Central memory CD4-positive, alpha-beta T cell (primary cell): ENCODE measurements at places on chromosomes 1 and 21.

GRCh38 chr1:9882296-9882944 lies 27.6 kb downstream of the CTNNBIP1 start:
- DNase-seq, result no peak

GRCh38 chr1:109527846-109528695 lies 11.6 kb upstream of the GPR61 start:
- DNase-seq, result no peak

GRCh38 chr1:211127166-211127565 lies 6.8 kb downstream of the KCNH1 start:
- DNase-seq, result no peak

DNA sequence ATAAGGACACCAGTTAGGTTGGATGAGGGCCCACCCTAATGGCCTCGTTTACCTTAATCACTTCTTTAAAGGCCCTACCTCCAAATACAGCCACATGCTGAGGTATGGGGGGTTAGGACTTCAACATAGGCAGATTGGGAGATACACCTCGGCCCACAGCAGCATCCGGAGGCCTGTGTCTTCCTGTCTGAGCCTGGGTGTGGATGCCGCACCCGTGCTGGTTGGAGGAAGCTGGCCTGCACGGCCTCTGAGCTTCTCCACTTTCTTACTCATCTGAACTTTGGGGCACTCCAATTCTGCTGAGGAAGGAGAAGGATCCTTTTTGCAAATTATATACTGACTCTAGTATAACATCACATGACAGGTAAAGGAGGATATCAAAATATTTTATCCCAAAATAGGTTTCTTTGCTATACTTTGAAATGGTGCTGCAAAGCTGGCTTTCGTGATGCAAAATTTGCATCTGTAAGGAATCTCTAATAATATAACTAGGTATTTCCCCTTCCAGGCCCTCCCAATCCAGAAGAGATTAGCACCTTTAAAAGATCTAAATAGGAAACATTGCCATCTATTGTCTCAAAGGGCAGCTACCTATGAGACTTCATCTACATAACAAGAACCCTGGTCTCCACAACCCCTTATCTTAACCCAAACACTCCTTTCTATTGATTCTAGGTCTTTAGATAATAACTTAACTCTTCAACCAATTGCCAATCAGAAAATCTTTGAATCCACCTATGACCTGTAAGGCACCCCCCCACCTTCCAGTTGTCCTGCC lies 247.6 kb downstream of the KCNJ6 start:
- DNase-seq, result no peak

DNA sequence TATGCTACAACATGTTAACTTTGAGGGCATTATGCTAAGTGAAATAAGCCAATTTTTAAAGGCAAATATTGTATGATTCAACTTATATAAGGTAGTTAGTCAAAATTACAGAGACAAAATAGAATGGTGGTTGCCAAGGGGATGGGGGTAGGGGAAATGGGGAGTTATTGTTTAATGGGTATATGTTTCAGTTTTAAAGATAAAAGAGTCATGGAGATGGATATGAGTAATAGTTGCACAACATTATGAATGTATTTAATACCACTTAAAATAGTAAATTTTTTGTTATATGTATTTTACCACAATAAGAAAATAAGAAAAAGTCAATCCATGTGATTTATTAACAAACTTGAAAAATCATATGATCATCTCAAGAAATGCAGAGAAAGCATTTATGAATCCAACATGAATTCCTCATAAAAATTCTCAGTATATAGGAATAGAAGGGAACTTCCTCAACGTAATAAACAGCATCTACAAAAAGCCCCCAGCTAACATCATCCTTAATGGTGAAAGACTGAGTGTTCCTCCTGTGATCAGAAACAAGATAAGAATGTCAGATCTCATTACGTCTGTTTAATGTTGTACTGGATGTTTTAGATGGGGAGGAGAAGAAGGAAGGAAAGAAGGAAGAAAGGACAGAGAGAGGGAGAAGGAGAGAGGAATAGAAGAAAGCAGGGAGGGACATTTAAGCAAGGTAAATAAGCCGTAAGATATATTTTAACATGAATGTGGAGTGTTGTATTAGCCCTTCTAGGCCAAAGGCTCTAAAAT lies 6.7 kb upstream of the TSEN15 start:
- DNase-seq, result no peak

DNA sequence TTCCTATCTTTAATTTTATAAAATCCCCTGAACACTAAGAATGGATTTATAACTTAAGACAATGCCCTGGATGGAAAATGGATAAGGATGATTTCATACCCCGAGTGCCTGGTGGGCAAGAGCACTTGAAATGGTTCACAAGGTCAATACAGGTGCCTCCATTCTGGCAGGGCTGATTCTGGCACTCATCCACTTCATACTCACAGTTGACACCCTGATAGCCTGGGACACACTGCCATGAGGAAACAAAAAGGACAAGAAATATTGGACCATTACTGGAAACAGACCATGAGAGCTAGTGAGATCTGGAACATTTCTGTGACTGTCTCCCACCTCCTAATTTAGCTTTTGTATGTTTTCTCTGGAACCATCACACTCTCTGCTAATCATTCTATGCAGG lies 39.1 kb upstream of the ADAM30 start:
- DNase-seq, result no peak

DNA sequence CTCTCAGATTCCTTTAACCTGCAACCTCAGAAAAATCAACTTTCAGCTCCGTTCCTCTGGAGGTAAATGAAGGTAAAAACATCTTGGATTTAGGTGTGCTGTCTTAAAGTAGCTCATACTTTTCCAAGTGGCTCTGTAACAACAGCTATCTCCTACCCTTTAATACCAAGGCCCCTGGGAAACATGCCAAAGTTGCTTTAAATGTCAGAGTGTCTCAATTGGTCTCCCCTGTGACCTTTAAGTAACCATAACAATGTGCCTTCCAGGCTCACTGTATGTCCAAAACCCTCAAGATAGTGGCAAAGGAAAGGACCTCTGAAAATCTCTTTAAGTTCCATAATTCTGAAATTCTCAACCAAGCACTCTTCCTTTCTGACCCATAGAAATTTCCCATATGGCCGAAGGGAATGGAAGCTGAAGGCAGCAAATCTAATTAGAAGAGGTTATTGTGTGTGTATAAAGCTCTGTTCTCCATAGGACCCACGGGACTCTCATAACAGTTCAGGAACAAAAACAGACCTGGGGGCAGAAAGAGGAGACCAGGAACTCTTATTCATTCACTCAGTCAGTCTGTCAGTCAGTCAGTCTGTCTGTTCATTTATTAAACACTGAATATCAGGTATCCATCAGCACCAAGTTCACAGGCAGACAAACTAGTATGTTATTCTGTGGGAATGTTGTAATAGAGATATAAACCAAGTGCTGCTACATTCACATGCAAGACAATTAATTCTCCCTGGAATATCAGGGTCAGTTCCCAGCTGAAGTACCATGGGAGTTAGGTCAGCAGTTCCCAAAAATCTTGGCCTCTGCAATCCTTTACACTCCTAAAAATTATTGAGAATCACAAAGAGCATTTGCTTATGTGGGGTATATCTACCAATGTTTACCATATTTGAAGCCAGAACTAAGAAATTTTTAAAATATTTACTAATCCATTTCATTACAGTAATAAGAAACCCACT lies 19.1 kb downstream of the ASTN1 start:
- no peak for DNase-seq

DNA sequence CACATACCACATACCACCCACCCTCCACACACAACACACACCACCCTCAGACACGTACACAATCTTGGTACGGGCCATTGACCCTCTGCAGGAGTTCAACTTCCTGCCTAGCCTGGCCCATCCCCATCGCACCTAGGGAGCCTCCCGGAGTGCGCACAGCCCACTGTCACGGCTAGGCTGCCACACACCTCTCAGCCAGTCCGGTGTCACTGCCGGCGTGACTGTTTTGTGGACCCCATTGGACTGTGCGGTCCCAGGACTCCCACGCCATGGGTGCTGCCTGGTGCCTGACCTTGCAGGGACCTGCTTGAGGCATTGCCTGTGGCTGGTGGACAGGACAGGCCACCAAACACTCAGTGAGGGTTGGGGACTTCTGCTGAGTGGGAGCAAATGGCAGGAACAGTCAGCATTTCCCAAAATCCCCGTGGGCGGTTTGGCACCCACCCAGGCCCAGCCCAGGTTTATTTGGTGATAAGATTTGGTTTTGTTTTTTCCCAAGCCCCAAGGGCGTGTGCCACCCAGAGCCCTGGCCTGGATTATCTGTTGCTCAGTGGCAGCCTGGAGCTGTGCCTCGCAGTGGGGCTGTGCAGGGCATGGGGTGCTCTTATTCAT lies 27.7 kb downstream of the RAB7B start:
- no peak for DNase-seq

DNA sequence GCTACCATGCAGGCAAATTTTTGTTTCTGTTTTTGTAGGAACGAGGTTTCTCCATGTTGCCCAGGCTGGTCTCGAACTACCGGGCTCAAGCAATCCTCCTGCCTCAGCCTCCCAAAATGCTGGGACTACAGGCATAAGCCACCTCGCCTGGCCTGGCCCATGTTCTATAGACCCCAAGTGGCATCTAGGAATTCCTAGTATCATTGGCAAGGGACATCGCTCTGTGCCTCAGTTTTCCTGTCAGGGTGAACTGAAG lies 14.5 kb downstream of the NES start:
- DNase-seq, result no peak
